ENCODE measurements at places on chromosomes 5 and 9.

- DNase-seq, result no peak
Measured at GRCh38 chr5:43485406-43485805, 1.7 kb upstream of the TMEM267 start.

DNA sequence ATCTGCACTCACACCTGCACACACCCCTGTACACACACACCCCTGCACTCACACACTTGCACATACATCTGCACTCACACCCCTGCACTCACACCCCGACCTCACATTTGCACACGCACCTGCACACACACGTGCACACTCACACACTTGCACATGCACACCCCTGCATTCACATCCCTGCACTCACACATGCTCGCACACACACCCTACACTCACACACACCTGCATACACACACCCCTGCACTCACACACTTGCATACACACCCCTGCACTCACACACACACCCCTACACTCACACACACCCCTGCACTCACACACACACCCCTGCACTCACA, 27.5 kb downstream of the GLT6D1 start:
- no peak for DNase-seq

DNA sequence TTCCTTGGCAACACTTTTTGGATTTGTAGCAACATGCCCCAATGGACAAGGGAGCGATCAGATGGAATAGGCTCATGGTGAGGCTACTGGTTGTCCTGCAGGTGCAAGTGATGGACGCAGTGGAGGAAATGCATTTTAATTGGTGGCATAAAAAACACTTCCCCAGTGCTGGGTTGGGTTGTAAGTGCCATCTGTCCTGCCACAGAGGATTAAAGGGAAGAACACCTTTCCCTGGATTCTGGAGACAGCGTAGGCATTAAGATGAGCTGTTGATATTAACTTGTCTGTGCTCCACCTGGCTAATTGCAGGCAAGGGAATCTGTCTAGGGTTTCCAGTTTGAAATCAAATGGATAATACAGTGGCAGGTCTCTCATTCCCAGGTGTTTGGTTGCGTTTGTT, 173.4 kb downstream of the ZNF462 start:
- DNase-seq, result no peak

DNA sequence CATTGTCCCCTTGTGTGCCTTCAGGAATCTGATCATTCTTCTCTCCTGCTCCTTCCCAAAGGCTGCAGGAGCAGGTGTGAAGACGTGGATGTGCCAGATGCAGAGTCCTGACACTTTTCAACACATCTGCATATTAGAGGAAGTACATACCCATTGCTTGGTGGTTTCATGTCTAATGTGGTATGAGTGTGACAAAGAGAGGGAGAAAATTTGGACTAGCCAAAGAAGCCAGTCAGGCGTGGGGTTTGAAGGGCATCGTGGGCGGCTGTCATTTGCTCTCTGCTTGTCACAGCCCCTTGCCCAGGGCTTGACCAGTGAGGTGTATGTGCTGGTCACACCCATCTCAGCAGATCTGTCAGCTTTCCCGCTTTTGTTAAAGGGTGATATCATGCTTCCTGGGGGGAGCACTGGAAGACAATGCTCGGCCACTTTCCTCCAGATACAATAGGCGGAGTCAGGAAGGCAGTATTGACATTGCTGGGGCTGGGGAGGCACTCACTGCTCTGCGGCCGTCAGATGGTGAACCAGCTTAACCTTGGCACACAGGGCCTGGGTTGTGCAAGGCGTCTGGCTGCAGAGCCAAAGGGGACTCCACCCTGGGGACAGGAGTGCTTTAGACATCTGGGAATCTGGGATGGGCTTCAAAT, 8.6 kb downstream of the TEK start:
- DNase-seq, result no peak

DNA sequence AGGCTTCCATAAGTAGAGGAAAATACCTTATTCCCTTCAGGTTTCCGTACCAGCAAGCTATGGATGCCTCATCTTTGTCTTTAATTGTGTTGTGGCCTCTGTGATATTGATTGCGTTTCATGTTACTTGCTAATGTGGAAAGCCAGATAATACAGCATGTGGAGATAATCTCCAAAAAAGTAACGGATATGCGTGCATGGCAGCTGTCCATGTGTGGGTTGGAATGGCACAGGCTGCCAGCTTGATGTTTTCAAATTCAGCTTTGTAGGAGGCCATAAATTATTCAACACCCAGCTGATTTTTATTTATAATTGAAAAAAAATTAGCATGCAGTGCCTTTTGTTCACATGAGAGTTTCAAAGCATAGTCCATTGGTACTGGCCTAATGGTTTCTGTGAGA, 144.9 kb downstream of the GIN1 start:
- DNase-seq, result no peak

DNA sequence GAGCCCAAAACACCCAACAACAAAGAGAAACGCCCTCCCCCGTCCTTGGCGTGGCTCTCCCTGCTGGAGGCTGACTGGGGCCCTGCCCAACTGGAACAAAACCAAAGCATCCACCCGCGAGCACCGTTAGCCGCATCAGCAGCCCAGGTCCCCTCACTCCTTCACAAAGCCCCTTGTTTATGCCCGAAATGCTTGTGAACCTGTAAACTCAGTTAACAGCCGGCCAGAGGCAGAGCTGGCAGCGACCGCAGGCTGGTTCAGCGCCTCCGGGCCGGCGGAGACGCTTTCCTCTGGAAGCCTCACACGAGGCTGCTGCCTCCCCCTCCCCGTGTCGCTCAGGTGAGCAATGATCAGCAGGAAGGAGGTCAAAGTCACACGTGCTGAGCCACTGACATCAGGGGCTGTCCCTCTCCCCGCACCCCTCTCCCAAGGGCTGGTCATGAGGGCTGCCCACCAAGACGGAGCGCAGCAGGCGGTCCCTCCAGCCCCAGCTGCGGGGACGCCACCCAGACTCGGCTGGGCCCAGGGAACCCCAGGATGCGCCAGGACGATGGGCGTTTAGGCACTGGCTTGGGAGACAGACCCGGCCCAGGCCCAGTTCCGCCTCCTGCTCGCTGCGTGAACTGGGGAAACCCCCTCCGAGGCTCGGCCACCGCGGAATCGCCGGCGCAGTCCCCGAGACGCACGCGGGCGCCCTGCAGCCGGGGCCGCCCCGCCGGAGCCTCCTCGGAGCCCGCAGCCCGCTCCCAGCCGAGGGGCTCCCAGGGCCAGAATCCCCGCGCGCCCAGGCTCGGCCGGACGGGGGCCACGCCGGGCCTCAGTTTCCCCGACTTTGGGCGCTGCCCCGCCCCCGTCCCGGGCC, 563 bp downstream of the SNAPC4 start:
- DNase-seq, result no peak

GRCh38 chr9:114958021-114958843, 27.8 kb upstream of the TNFSF8 start:
- DNase-seq, result no peak

DNA sequence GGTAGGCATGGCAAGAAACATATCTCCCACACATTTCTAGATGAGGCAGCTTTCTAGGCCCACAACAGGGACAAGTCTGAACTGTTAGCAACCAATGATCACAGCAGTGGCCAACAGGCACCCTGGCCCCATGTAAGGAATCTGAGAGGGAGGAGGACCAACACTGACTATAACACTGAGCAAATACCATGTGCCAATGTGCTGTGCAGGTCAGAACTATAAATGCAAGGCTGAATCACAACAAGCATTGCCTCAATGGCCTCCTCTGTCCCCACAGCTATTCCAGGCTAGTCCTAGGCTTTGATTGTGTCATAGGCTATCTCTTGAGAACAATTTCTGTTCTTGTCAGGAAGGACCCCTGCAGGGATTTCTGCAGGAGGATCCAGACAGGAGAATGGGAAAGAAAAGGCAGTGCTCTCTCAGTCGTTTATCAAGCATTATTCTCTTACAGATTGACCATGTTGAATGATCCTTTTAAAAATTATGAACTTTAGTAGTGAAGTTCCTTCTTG, 221.2 kb downstream of the TLE1 start:
- DNase-seq, result no peak

All from NCI-H2081 treated with DMSO at 0.1 percent for 48 hours (cell line).